ENCODE measurements at places on chromosomes 1 and 21. TPM values are rescaled to one million over a fixed set of nuclear protein-coding genes. Genes with fewer than 3 reads are reported as not detected.

- no peak for DNase-seq
These were observed 10.5 kb upstream of the CASZ1 start for GRCh38 chr1:10806966-10807365.

- DNase-seq, result no peak
These were observed 222.8 kb downstream of the TPR start for GRCh38 chr1:186152227-186152619.

GRCh38 chr1:170881268-170882265, 53.8 kb upstream of the MROH9 start:
- DNase-seq, result no peak

DNA sequence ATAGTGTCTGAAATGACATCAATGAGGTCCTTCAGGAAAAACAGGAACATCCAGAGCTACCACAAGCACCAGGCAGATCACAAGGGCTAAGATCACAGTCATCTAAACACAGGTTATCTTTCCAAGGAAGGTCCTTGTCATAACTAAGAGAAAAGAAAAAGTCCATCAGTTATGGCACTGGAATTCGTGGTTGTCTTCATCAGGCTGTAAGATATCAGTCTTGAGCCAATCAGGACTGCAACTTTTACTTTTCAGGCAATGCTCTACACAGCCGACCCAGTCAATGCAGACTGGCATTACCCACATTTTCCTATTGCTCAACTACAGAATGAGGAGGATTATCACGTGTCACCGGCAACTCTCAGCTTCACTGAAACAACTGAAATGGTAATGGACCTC, 26.4 kb downstream of the SORT1 start:
- no peak for DNase-seq

Gene JAM2
- total RNA-seq, result 10.2 TPM

DNA sequence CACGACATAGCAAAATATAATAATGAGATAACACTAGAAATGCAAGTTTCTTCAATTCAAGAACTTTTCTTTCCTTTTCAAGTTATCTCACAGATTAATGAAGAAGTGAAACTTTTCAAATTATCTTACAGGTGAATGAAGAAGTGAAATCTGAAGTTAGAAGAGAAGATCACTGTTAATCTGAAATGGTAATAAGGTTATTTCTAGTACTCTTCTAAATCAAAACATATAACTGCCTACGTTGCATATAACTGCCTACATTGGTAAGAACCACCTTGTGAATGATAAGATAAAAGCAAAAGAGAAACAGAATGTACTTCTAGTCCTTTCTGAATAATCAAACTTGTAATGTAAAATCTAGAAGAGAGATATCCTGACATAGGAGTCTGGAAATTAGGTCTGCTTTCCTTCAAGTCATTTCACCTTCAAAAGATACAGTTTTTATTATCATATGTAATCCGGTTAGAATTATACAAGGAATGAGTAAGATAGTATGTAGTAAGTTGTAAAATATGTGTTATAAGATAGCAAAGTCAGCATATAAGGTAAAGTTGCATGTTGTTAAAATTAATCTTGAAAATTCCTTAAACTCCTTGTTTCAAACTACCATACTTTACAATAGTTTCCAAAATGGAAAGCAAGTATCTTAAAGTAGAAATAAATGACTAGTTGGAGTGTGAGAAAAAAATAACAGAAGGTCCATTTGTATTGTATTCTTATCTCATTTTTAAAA, 522.4 kb upstream of the ZRANB2 start:
- no peak for DNase-seq

GRCh38 chr1:156160743-156161171, 7.4 kb downstream of the SEMA4A start:
- peak; percentile 71 for DNase-seq

Gene SPATA1
- 0.14 TPM for total RNA-seq

Gene FAM43B
- total RNA-seq, result 0.27 TPM

GRCh38 chr1:46274225-46275029, 26.9 kb downstream of the RAD54L start:
- DNase-seq, result no peak

Gene SPRR3
- total RNA-seq, result not detected

DNA sequence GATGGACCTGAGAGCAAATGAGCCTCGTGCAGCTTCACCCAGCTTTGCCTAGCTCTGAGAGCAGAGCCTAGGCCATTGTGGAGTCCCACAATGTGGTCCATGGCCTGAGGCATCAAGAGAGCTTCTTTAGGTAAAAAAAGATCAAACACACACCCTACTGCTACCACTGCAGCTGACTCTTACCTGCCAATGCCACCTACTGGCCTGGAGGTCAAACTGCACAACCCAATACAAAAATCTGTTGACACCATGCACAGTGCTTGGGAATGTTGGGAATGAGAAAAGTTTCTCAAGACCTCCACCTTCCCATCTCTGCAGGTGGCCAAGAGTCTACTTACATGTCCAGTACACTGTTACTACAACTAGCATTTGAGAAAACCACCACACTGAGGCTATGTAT, 60.6 kb downstream of the UCHL5 start:
- no peak for DNase-seq

Data from thoracic aorta (tissue), 2 donors.